ENCODE measurements at places on chromosomes 2 and 18. TPM values are rescaled to one million over a fixed set of nuclear protein-coding genes. Genes with fewer than 3 reads are reported as not detected.

GRCh38 chr2:197216361-197216979 lies 94.1 kb downstream of the ANKRD44 start:
- no peak for DNase-seq

- no peak for DNase-seq
Measured at GRCh38 chr2:8134473-8134932, 547.4 kb upstream of the ID2 start.

GCG gene
- not detected for total RNA-seq

MAP3K19 gene
- not detected for total RNA-seq

GRCh38 chr18:48565105-48565504 lies 26.3 kb downstream of the CTIF start:
- no peak for DNase-seq

DSG1 gene
- total RNA-seq = not detected

DNA sequence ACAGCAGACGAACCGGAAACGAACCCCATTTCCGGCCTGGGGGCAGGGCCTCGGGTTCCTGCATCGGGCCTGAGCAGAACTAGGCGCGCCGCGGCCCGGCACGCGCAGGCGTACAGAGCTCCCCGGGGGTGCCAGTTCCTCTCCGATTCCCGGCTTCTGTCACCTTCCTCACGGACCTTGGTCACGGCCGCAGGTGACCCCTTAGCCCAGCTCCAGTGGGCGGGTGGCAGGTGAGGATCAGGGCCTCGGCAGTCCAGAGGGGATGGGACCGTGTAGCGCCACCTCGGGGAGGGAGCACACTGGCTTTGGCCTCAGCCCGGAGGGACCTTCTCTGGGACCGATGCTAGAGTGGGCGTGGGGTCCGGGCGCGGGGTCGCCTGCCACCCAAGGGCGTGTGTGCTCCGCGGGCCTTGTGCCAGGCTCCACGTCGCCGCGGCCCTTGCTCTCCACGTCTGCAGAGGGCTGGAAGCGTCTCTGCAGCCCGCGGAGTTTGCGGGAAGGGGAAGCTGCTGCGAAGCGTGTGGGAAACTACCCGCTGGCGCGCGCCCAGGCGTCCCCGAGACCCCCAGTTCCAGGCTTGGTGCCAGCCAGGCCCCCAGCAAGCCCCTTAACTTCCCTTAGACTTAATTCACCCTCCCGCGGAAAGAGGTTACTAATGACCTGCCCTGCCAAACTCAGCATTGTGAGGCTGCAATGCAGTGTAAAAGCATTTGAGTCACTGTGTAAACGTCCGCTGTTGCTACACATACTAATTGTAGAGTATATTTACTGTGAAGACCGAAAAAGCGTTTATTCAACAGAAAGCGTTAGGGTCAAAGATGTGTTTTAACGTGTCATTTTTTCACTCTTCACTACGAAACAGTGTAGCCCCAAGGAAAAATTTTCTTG lies at the start of gene TRAPPC12:
Gene TRAPPC12, plus strand, starts transcription at position 48 of the 888 bp plus-strand sequence. CDS start 7,930 bp downstream, outside the sequence.
- DNase-seq = peak; percentile 85

SERPINB5 gene
- total RNA-seq = not detected

GRCh38 chr2:85516653-85517389 lies 22.1 kb upstream of the MAT2A start:
- DNase-seq = peak; percentile 40

DNA sequence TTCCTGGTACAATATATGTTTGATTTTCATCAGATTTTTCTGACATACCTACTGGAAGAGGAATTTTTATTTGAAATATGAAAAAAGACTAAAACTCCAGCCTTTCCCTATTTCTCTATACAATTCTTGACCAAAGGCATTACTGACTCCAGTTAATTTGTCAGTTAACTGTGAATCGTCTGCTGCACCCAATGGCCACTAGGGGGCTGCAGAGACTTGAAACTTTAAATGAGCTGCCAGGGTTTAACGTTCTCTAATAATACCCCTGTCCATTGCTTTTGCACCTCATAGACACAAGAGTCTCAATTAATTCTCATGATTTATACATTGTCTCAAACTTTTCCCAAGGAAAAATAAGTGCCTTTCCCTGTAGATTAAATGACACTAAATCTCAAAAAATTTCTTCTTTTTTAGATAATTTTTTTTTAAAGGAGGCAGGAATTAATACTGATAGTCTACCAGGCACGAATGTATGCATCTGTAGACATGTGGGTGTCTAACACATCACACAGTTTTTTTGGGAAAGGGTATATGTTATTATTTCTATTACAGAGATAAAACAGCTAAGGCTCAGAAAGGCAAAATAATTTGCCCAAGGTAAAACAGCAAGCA lies 1.8 kb upstream of the ALK start:
- peak; percentile 69 for DNase-seq

TMEM247 gene
- total RNA-seq = not detected

DNA sequence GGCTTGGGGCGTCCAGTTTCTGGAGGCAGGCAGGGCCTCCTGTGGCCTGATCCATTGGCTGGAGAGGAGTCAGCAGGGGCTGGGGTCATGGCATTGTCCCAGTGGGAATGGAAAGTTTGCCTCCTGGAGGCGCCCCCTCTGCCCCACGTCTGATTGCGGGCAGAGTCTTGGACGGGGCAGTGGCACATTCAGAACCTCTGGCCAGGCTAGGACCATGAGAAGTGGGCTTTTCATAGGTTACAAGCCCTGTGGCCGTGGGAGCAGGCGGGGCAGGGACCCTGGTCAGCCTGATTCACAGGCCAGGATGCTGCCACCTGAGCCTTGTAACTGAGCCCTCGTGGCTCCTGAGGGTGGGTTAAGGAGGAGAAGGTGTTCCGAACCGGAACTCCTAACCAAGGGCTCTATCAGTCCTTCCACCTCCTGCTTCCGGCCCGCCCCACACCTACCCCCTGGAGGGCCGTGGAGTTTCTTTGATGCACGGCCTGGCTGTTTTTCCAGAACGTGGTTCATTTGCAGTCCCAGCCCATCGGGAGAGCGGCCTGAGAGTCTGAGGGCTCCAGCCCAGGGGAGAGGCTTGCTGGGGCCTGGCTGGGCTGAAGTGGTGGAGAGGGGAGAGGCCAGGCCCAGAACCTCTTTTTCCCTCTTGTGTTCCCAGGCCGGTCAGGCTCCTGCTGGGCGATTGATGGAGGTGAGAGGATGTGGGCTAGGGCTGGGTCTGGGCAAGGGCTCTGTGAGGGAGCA lies 43.9 kb upstream of the PLB1 start:
- DNase-seq = no peak

DNA sequence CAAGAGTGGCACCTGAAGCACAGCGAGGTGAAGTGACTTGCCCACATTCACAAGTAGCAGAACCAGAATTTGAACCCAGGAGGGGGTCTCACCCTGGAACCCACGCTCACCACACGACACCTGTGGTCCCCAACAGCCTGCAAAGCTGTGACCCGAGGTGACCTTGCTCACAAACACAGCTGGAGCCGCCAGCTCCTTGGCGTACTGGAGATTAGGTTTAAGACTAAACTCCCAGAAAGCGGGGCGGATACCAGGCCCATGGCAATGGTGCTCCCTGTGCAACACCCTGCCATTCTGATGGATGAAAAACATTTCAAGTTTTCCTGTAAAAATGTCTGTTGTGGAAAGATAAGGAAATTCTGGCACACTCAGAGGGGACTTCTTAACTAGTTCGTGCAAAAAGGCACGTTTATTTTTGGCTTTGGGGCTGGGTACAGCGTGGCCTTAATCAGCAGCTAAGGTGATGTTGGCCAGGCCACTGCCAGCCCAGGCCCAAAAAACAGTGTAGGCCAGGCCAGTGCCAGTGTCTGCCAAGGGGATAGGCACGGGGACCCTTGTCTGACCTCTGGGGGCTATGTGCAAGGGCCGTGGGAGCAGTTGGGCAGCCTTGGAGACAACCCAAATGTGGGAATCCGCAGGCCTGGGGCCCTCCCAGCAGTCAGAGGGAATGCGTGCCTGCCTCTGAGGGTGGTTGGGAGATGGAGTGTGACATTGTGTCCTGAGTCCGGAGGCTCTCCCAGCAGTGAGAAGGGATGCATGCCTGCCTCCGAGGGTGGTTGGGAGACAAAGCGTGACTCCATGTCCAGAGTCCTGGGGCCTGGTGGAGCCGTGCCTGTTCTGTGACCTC lies 185.0 kb upstream of the HS6ST1 start:
- DNase-seq = no peak

GRCh38 chr2:159002462-159003111 lies 34.1 kb downstream of the TANC1 start:
- DNase-seq = no peak

IKZF2 gene
- 8.3 TPM for total RNA-seq

DNA sequence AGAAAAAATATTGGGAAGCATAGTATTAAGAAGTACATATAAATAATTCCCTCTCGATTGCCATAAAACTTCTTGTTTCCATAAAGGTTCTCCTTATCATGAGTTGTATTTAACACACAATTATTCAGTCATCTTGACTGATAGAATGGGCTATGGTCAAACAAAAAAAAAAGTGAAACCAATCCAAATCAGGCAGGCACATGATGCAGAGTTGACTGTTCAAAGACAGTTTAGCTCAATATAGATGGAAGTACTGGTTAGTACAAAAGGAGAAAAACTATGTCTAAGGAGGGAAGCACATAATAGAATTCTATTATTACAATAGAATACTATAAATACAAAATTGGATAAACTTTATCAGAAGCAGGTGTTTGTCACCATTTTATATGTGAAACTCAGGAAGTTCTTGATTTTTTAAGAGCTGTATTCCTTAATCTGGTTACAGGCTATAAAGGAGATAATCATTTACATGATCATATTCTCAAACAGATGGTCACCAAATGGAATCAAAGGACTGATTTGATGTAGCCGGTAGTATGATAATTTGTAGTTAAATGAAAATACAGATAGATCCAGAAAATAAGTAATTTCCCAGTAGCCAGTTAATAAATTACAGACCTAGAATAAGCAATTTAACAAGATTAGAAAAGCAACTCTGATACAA lies 18.2 kb upstream of the CALCRL start:
- no peak for DNase-seq

GRCh38 chr2:101696272-101697123 lies 1.0 kb upstream of the MAP4K4 start:
- DNase-seq = no peak

GRCh38 chr18:63882333-63883141 lies 5.0 kb upstream of the SERPINB2 start:
- DNase-seq = peak; percentile 100

- no peak for DNase-seq
Measured at GRCh38 chr2:128775914-128776285, 457.2 kb upstream of the HS6ST1 start.

OR6B2 gene
- total RNA-seq = not detected

DNA sequence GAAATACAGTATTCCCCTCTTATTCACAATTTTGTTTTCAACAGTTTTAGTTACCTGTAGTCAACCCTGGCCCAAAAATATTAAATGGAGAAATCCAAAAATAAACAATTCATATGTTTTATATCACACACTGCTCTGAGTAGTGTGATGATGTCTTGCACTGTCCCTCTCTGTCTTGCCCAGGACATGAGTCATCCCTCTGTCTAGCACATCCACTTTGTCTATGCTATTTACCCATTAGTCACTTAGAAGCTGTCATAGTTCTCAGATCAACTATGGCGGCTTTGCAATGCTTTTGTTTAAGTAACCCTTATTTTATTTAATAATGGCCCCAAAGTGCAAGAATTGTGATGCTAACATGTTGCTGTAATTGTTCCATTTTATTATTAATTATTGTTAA lies 380.6 kb upstream of the REG3G start:
- peak; percentile 20 for DNase-seq

DNA sequence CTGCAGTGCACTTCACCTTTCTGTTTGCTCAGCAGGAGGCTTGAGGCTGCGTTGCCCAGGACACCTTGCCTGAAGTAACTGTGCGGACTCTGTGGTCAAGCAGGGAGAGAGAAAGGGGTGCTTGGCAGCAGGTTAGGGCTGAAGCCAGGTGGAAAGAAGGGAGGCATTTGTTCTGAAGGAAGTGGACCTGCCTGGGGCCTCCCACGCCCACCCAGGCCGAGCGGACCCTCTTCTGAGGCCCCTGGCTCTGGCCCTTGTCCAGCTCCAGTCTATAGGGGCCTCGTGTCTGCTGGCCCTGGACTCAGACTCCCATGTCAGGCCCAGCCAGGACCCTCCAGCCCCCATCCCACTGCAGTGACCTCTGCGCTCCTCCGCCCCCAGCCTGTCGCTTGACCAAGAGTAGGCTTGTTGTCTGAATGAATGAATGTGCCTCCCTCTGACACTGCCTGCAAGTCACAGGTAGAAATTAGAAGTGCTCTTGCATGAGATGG lies 2.5 kb downstream of the SNED1 start:
- no peak for DNase-seq

GRCh38 chr2:168062936-168063335 lies 184.5 kb downstream of the STK39 start:
- DNase-seq = no peak

MPHOSPH10 gene
- total RNA-seq = 14.1 TPM

- no peak for DNase-seq
Measured at GRCh38 chr2:163419000-163419830, 316.6 kb downstream of the FIGN start.

- no peak for DNase-seq
Measured at GRCh38 chr2:28435814-28436351, 43.2 kb downstream of the FOSL2 start.

DNA sequence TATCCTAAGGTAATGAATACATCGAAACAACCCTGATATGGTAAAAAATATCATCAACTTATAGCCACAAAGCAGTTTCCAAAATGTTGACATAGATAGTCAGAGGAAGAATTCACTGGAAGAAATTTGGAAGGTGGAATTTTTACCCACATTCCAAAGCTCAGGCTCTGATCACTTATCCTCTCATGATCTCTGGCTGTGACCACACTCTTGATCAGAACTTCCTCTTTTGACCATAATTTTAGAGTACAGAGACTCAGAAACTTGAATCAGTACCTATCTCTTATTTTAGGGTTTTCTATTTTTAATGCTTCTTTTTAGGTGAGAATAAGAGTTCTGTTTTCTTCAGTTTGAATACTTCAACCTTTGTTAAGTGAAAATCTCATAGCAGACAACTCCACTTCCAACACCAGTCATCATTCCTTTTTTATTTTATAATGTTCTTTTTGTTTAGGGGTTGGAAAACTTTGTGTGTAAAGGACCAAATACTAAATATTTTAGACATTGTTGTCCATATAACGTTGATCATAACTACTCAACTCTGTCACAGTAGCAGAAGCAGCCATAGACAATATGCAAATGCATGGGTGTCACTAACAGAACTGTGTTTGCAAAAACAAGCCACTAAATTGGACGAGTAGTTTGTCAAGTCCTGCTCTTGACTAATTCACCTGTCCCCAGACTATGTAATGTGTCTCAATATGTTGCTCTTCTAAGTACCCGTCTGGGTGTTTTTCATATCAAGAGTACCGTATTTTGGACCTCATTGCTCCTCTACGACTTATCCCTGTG lies 891.6 kb upstream of the CRIM1 start:
- DNase-seq = peak; percentile 38

DNA sequence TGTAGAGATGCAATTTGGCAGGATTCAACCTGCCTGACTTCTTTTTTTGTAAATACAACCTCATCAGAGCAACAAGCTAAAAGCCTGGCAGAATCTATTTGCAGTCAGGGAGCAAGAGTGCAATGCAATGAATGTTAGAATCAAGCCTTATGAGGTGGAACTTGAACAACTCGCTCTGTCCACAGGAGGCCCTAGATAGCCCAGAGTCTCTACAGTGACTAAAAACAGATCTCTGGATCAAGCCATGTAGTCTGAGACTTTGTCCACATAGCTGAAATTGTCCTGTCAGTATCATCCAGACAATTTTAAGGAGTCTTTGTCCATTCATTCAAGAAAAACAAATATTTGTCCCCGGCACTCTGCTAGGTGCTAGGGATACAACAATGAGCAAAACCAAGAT lies 32.0 kb upstream of the CDK5R2 start:
- DNase-seq = no peak
